Gastroesophageal sphincter (tissue), 4 donors: ENCODE measurements at places on chromosomes 12 and 14. TPM values are rescaled to one million over a fixed set of nuclear protein-coding genes. Genes with fewer than 3 reads are reported as not detected.

- no peak for ATAC-seq
These were observed 503.0 kb upstream of the LMO3 start for GRCh38 chr12:17108877-17109541.

- peak; percentile 56 for ATAC-seq
These were observed 122.8 kb downstream of the RASSF9 start for GRCh38 chr12:85713373-85713772.

GRCh38 chr12:56086608-56087007, 6.6 kb downstream of the ERBB3 start:
- no peak for ATAC-seq

DNA sequence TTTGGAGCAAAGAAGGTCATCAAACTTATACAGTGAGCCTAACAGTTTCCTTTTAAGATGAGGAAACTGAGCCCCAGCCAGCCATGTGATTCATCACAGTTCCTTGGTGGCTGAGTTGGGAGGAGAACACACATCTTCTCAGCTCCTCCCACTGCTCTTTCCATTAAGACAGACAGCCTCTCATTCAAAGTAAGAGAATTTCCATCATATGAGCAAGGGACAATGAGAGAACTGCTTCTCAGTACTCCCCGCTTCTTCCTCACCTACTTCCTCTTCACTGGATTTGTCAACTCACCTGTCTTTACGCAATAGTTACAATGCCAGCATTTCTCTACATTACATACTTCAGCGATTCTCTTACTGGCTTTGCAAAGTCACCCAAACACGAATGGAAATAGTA, 2.2 kb downstream of the IFNG start:
- no peak for ATAC-seq

LRRC43 gene
- 9.8 TPM for total RNA-seq

OR6C74 gene
- not detected for total RNA-seq

RNASE1 gene
- total RNA-seq, result 780 TPM
